GM12865 (cell line): ENCODE measurements at places on chromosomes 12 and 14.

GRCh38 chr14:74621556-74621955, 9.5 kb upstream of the LTBP2 start:
- DNase-seq, result no peak

DNA sequence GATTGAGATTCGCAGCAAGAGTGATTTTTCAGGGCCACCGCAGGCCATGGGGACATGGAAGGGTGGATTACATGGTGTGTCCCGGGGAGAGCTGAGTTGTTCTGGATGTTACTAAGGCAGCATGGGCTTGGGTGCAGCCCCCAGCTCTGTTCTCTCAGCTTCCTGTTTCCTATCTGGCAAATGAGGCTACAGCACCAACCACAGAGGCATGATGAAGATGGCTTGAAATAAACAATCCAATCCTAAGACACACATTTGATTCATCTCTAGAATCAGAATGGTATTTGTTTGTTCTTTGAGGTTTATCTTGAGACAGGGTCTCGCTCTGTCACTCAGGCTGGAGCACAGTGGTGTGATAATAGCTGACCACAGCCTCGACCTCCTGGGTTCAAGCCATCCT, 21.6 kb downstream of the GLTP start:
- no peak for DNase-seq

GRCh38 chr12:49260166-49260565, 4.7 kb upstream of the TUBA1C start:
- DNase-seq, result no peak

- DNase-seq, result peak; percentile 41
Measured at GRCh38 chr14:50559990-50560930, at the start of gene ATL1. TSS of gene ATL1 (plus strand) at chr14:50560145. CDS start at chr14:50560266, 121 bp downstream.

DNA sequence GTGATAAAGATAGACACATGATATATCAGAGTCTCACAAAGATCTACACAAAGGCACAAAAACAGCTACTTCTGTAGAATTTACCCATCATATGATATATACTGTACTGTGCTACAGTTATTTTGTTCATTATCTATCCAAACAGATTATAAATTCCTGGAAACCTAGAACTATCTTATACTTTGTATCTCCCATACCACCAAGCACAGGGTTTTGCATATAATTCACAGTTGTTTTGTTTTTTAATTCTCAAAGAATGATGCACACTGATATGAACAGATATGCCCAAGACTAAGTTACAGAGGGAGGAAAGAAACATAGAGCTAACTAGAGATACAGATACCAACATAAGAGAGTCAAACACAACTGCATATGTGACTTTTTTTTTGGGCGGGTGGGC, 3.4 kb downstream of the PRKAG1 start:
- DNase-seq, result no peak

- DNase-seq, result no peak
Measured at GRCh38 chr14:65446159-65446558, 33.6 kb downstream of the FUT8 start.

- DNase-seq, result peak; percentile 42
Measured at GRCh38 chr12:2691006-2691344, 103.8 kb upstream of the FKBP4 start.

- DNase-seq, result no peak
Measured at GRCh38 chr12:42958291-42958674, 368.7 kb upstream of the PRICKLE1 start.

DNA sequence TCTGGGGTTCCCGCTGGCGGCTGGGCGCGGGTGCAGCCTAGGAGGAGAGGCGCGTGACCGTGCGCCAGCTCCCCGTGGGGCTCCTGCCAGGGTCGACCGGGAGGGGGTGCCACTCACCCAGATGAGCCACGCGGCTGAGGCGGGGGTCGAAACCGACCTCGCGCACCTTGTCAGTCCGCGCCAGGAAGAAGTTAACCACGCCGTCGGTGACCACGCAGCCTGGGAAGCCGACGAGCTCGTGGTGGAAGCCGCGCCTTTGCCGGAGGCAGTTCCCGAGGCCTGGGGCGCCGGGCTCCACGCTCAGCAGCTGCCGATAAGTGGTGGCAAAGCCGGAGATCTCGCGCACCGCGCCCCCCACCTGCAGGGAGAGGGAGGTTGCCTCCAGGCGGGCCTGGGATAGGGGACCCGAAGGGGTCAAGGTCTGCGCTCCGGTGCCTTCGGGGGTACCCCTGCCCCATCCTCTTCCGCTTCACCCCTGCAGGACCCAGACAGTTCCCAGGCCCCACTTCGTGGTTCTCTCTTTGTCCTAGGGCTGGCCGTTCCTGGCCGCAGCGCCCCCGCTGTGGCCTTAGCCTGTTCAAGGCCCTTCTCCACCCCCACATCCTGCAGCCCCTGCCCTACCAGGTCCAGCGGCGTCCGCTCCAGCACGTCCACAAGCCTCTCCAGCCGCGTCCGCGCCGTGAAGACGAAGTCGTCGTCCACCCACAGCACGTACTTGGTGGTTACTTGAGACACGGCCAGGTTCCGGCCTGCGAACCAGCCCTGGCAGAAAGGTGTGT, 5.3 kb downstream of the B4GALNT1 start:
- no peak for DNase-seq

GRCh38 chr12:44765796-44766195, 110.3 kb downstream of the NELL2 start:
- DNase-seq, result no peak
